Peyer's patch (tissue), 4 donors: ENCODE measurements at places on chromosomes 13 and 19. TPM values are rescaled to one million over a fixed set of nuclear protein-coding genes. Genes with fewer than 3 reads are reported as not detected.

GRCh38 chr19:29245215-29245614 is 32.3 kb upstream of the UQCRFS1 start:
- no peak for DNase-seq

- DNase-seq = no peak
Measured at GRCh38 chr13:80340651-80341100, 250 bp downstream of the SPRY2 start.

DNA sequence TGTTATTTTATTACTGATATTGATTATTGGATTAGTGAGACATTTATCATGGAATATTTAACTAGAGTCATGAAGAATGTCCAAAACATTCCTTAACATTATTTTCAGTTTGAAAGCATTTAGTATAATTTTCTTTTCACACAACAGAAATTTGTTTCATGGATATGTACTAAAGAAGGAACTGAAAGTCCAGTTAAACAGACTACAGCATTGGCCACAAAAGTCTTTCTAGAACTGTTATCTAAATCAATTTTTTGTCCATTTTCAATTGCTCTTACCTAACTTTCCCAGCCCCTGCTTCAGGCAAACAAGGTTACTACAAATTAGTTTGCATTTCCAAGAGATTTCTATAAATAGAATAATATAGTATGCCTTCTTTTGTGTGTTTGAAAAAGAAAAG is 1018.0 kb upstream of the PCDH20 start:
- DNase-seq = no peak

DNA sequence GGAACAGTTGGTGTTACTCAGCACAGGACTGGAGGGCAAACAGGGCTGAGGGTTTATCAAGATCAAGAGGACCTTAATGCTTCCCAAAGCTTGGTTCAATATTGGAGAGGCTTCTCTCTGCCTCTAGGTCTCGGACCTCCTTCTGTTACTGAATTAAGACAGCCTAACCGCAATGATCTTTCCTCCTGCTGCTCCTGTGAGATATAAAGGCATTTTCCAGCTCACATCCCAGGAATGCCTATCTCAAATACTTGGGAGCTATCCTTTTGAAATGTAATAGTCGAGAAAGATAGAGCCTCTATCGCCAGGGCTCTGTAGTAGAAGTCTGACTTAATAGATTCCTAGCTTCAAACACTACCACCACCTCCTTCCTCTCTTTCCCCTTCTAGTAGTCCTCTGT is 1475.0 kb downstream of the SLITRK1 start:
- no peak for DNase-seq

GRCh38 chr19:1210227-1210538 is 4.6 kb downstream of the STK11 start:
- DNase-seq = no peak

Gene ZNF723
- not detected for total RNA-seq

Gene NXNL1
- not detected for total RNA-seq

Gene ZIM2
- total RNA-seq = not detected

Gene TUBA3C
- total RNA-seq = not detected

Gene PGLYRP2
- total RNA-seq = not detected
